ENCODE measurements at places on chromosomes 2 and 18. TPM values are rescaled to one million over a fixed set of nuclear protein-coding genes. Genes with fewer than 3 reads are reported as not detected.

The PLGLB1 gene
- 0.12 TPM for polyA plus RNA-seq

The SLC1A4 gene
- polyA plus RNA-seq, result 7.0 TPM

The KCTD1 gene
- 62.2 TPM for polyA plus RNA-seq

The TMEM18 gene
- 28.0 TPM for polyA plus RNA-seq

The ATP8B1 gene
- 6.8 TPM for polyA plus RNA-seq

The TFCP2L1 gene
- 62.2 TPM for polyA plus RNA-seq

The ZBTB7C gene
- 2.4 TPM for polyA plus RNA-seq

The EDAR gene
- polyA plus RNA-seq, result 0.11 TPM
